HT-29 (cell line): ENCODE measurements at places on chromosomes 3 and 15.

GRCh38 chr3:152048831-152049230, 175.4 kb downstream of the SUCNR1 start:
- no peak for DNase-seq

DNA sequence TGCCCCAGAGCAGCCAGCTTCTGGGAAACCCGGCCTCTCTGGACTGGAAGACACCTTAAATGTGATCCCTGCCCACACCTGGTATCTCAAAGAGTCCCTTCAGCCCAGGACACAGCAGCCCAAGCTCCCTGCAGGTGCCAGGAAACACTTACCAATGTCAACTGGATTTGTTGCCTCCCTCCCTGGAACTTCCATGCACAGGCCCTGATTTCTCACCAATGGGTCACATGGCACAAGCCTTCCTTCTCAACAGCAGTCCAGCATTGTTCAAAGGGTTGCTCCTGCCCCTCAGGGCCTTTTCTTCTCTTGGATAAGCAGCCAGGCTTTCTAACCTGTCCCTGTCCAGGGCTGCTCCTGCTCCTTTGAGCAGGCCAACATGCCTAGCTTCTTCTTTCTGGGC, 31.6 kb downstream of the ANP32A start:
- DNase-seq, result no peak

GRCh38 chr3:44340058-44340395, 1.5 kb downstream of the TCAIM start:
- DNase-seq, result no peak

GRCh38 chr3:101902041-101902440, 52.7 kb downstream of the NFKBIZ start:
- no peak for DNase-seq

DNA sequence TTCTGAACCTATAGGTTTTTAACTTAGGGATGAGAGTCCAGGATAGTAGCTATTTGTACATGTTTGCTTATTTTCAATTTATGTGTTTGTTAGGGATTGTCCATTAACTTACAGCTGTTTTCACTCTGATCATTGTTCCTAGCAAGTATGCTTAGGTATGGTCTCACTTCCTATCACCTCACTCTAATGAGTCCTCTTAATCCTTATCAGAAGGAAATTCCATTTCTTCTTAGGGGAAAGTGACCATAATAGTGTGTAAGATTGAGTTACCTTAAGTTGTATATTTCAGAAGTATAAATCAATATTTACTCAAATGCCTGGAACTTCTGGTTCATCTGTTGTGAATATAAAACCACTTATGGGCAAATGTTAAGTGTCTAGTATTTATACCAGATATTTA, 53.0 kb downstream of the PIAS1 start:
- no peak for DNase-seq

DNA sequence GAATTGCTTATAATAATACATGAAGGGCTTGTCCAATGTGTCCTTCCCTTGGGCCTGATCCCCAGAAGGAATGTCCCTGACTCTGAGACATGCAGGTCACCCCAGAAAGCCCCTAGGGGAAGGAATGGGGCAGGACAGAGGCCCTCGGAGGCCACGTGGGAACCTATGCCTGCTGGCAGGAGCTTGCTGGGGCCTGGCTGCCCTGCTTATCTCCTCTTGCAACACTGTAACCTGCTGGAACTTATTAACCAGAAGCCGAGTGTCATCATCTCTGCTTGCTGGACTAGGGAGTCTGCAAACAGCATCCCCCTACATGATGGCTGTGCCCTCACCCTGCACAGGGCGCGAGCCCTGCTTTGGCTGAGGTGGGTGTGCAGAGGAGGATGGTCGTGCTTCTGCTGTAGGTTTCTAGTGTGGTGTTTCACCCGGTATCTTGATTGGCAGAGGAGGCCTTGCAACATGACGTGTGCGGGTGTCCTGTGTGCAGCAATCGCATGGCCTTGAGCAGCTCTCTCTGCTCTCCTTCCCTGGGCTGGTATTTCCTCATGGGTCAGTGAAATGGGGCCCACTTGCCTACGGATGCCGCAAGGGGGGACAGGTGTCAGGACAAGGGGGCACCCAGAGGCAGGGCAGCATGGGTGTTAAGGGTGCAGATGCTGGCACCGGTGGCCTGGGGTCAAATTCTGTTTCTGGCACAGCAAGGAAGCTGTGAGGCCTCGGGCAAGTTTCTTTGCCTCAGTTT, 5.0 kb downstream of the CHST13 start:
- DNase-seq, result peak; percentile 44

DNA sequence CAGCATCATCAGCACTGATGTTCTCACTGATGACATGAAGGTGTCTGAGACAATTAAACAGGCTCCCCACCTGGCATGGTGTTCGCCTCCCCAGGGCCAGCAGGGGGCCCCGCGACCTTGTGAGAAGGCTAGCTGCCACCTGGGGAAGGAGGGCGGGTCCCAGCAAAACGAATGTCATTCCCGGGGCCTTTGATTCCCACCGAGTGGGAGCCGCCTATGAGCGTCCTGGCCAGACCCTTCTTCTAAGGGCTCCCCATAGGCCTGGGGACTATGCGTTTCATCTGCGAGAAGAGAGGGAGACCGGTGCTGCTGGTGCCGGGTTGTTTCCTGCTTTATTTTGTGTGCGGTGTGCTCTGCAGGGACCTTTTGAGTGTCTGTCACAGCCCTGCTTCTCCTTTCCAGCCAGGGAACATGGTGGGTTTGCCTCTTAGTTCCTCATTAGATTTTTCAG, 20.5 kb upstream of the MINDY4B start:
- DNase-seq, result peak; percentile 68

DNA sequence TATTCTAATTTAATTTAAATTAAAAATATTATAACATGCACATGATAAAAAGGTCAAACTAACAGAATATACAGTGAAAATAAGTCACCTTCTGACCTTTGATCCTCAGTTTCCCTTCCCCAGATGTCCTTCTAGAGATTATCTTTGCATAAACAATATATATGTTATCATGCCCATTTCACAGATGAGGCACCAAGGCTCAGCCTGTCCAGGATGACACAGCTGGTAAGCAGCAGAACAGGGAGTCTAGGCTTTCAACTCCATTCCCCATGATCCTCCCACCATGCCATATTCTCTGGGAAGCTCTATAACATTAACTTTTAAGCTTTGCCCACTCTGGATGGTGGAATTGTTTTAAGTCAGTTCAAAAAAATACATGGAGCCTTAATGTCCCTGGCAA, 1.4 kb downstream of the SLC24A1 start:
- DNase-seq, result no peak

- no peak for DNase-seq
These were observed 124.6 kb downstream of the CD47 start for GRCh38 chr3:107966276-107966675.

- no peak for DNase-seq
These were observed 10.4 kb upstream of the POLR2M start for GRCh38 chr15:57696146-57696545.

DNA sequence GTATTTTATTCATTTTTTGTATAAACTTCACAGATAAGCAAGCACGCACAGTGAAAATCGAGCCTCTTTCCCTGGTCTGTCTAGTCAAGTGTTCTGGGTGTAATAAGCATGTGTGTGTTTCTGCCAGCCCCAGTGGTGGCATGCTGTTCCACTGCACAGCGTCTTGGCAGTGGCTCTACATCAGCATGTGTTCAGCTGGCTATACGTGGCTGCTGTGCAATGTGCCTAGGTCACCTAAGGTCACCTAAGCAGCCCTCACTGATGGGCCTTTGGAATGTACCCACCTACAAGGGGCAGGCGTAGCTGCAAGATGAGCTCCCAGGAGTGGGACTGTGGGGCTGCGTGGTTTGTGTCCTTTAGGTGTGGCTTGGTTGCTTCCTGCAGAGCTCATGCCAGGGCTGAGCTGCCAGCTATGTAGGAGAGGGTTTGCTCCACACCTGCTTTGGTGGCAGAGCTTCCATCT, 4.9 kb downstream of the LIMD1 start:
- DNase-seq, result peak; percentile 17

DNA sequence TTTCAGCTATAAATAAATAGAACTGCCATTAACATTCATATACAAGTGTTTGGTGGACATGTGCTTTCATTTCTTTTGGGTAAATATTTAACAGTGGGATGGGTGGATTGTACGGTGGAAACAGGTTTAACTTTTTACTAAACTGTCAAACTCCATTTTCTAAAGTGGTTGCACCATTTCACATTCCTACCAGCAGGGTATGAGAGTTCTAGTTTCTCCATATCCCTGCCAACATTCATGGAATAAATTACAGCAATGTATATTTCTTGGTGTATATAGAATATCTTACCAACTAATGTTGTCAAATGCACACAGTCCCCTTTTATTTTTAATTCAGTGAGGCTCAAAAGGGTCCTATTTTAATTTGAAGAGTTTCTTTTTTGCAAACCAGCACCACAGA, 71.3 kb upstream of the CTXND1 start:
- DNase-seq, result peak; percentile 26

DNA sequence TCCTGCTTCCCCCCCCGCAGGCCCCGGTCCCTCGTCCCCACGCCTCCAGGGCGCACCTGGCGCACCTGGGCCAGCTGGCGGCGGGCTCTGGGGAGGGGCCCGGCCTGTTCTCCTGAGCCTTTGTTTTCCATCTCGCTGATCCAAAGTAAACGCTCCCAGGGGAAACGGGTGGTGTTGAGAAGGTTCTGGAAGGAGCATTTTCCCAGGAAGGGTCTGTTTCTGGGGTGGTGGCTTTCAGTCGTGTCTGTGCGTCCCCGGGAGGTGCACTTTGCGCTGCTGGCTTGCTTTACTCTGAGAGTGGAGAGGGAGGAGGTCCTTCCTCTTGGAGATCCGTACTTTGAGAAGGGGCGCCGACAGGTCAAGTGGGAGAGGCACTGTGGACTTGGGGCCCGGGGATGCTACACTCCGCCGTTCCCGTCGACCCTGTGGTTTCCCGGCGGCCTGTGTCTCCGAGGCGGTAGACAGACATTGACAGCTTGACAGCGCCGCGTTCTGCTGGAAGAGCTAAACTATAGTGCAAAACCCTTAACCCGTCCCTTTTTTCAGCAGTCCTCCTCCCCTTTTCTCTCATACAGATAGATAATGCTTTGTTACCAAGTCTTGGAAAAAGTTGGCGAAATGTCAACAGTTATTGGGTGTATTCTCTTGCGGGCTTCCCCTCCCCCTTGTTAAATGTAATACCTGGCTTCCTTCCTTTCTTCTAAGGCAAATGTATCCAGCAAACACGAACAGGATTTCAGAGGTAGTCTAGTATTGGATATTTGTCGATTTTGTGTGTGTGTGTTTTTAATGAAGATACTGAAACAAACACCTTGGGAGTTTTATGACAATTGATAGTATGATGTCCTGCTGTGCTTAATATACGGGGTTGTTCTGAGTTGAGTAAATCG, 6.5 kb downstream of the TPM1 start:
- peak; percentile 84 for DNase-seq

GRCh38 chr15:89469426-89470096, 26.8 kb downstream of the RHCG start:
- no peak for DNase-seq

- no peak for DNase-seq
These were observed 13.6 kb upstream of the GATM start for GRCh38 chr15:45391746-45392583.

DNA sequence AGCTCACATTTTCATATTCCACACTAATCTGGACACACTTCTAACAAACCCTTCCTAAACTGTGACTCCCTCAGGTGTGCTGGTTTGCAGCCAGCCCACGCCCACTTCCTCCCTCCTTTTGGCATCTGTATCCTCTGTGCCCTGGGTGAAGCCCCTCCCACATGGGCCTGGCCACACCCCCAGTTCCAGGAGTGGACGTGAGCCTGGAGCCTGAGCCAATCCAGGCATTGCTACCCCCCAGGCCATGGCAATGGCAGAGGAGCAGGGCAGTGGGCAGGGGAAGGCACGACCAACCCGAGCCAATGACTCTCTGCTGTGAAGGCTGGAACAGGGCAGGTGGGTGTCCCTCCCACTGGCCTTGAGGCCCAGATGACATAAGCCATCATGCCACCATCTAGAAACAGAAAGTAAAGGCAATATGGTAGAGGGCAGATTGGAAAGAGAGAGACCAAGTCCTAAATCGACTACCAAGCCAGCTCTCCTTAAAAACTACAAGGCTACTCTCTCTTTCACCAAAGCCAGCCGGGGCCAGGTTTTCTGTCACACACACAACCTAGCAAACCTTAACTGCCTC, 18.6 kb downstream of the FAM174B start:
- peak; percentile 53 for DNase-seq

GRCh38 chr3:196979545-196979944, 10.9 kb upstream of the PIGZ start:
- no peak for DNase-seq

DNA sequence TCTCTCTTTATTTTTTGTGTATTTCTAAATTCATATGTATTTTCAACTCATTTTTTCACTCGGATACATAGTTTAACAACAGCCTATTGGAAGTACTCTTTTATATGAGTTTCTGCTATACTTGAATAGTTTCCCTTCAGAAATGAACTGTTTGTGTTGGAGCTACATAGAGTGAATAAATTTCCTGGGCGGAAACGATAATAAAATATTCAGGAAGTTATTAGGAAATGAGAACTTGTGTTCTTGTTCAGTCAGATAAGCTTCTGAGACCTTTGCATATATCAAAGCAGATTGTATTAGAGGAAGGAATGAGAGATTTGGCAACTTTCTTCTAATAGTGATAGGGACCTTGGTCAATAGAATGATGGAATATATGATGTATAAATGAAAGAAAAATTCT, 27.3 kb downstream of the NEO1 start:
- no peak for DNase-seq

GRCh38 chr3:84963137-84963536, 4.3 kb downstream of the CADM2 start:
- no peak for DNase-seq

DNA sequence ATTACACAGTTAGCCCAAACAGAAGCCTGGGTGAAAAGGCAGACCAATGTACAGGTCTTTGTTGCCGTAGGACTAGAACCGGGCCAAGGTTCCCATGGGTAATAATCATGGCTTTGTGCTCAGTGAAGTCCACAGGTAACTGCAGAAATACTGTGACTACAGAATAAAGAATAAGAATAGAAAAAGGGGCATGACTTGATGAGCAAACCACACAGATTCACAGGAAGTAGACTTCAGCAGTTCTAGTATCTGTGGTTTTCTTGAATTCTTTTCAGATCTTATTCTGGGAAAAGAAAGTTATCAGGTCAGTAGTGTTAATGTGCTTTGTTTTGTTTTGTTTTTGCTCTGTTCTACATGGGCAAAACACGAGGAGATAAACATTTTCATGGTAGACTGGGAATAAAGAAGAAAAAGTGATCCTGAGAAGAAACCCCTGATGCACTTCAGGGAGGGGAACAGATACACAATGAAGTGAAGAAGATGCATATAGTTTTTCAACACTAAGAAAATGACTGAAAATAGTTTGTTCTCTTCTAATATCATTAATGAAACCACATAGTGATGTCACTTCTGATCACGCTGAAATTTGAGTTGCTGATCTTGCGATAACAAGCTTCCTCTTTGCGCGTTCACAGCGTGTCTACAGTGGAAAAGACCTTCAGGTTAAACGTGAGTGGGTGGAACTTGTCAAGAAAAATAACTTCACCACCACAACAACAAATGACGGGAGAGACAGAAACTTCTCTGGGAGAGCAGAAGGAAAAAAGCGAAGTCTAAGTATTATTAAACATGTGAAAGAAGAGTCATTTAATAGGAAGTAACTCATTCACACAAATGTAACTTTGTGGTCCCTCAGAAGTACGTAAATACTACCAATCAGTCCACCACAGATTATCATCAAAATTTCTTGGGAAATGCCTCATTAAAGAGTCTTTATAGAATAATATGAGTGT, 315.8 kb upstream of the SATB1 start:
- DNase-seq, result no peak

- peak; percentile 50 for DNase-seq
These were observed 86.9 kb downstream of the KLF15 start for GRCh38 chr3:126270145-126270811.
